ENCODE measurements at places on chromosomes 13 and 19.

DNA sequence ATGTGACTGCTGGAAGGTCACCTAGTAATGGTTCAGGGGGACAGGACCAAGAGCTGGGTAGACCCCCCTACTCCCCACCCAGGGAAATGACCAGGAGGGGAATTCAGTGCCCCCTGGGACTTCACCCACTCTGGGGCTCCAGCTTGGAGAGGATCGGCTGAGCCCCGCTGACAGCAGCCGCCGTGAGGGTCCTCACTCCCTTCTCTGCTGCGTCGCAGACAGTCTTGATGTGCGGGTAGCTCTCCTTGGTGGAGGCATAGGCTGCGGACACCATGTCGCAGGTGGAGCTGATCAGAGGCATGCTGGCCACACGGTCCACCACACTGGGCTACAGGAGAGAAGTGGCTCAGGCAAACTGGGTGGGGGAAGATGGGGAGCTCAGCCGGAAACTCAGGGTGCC lies 7.8 kb downstream of the PLIN3 start:
- DNase-seq, result no peak

DNA sequence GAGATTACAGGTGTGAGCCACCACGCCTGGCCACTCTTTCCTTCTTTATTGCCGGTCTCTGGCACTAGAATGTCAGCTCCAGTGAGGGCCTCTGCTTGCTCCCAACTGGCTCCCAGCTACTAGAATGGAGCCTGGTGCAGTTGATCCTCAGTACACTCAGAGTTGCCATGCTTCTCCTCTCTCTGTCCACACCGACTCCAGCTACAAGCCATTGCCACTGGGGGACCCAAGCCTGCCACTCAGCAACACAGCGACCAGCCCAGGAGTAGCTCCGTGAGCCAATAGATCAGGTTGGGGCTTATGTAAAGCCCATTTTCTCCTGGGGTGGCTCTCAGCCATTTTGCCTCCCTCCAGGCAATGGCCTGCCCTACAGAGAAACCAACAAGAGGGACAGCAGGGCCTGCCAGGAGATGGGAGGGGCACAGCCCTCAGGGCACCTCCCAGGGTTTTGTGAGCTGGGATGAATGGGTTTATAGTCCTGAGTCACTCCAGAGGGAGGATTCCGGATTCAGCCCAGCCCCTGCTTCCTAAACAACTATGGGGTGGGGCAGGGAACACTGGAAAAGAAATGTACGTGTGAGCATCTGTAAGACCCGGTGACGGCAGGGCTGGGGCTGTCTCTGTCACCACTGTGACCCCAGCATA lies 36.5 kb downstream of the OPA3 start:
- DNase-seq, result peak; percentile 75

DNA sequence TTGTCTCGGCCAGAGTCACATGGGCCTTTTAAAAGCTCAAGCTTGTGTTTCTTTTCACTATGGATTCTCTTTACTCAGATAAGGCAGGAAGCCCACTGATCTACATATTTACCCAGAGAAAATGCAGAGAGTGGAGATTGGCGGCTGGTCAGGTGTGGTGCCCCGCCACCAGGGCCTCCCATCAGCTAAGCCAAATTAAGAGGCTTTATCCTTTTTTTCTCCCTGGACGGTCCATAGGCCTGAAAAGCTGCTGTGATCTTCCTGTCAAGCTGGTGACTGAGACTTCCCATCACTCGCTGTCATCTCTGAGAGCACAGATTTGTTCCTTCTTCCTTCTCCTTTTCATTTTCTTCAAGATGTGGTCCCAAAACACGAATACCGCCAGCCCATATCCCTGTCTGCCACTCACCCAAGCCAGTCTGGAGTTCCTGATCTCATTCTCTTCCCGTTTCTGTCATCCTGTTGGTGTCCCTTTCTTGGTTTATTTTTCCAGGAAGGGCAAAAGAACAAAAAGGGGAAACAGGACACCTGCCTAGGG lies 1.9 kb downstream of the SAFB start:
- DNase-seq, result no peak

- DNase-seq, result no peak
Measured at GRCh38 chr19:29507081-29507860, 18.5 kb upstream of the VSTM2B start.

DNA sequence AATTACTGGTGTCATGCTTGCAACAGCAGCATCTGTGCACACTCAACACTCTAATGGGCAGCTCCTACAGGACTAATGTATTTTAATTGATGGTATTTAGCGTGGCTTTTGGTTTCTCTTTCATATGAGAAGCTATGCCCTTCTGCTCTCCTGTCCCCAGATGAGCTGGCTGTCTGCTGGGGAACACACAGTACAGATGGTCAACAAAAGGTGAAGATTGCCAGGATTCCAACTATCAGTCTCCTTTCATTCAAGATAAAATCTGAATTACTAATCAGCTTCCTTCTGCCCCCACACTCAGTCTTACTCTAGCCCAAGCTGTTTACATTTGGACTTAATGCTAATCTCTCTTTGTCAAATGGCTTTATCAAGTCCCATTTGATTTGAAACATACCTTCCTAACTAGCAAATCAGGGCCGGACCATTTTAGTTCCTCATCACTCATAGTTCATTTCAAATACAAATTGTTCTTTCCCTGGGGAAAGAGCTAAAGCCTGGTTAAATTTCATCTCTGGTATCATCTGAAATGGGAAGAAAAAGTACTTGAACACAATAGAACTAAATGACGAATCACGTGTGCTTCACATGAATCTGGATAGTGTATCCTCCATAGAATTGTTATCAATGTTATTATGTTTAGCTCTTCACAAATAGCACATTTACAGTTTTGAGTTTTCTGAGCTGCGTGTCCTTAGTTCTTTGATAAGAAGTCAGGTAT lies 988.0 kb downstream of the PCDH17 start:
- no peak for DNase-seq

DNA sequence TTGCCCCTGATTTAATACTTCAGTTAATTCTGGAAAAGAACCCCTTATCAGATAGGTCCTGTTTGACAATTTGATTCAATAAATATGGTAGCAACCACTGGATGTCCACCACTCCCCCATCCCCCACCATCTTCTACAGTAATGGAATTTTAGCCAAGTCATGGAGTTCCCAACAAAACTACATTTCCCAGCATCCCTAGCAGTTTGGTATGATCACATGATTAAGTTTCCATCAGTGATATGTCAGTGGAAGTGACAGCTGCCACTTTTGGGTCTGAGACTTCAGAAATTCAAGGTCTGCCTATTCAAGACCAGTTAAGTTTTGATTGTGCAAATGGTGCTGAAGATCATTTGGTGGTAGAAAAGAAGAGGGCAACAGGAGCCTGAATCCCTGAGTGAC lies 85.5 kb downstream of the CACNA1A start:
- DNase-seq, result no peak

GRCh38 chr13:78602561-78603239 lies 652 bp downstream of the POU4F1 start:
- no peak for DNase-seq

DNA sequence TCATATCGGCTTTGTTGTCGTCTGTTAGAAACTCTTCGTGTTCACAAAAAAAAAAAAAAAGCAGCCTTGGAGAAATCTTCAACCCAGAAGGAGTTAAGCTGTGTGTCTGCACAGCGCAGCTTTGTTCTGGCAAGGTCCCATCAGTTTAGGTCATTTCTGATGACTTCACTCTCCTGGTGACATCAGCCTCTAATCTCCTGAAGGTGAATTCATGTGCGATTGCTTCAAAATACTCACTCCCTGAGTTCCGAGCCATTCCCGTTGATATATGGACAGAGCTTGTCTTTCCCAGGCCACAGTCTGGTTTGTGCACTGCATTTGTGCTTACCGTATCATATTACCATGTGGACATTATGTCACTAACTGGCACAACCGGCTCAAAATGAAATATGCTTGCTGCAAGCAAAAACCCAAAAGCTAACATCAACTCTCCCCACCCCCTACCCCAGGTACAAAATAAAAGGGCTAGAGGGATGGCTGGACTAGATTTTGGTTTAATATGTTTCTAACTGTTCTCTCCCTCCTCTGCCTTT lies 342.4 kb downstream of the KCNRG start:
- peak; percentile 84 for DNase-seq

DNA sequence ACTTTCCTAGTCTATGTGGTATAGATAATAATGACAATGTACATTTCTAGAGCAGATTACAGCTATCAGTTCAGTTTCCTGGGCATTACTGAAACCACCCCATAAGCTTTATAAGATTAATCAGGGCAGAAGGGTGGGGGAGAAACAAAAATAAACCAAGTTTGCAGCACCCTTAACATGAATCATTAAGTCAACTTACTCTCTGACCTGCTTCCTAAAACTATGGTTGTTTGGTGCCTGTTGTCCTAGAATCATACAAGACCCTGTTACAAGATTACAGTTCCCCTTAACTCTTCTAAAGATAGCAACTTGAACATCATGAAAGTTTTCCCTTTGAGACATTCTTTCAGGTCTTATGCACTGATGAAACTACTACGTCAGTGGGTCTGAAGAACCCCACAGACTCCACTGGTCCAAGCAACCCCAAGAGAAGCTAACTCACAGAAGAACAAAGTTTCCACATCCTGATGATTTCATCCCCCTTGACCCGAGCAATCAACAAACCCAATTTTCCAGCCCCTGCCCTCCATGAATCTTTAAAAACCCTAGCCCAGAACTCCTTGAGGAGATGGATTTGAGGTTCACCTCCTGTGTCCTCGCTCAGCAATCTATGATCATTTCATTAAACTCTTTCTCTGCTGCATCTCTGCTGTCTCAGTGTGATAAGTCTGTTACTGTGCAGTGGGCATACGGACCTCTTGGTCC lies 336.5 kb downstream of the FOXO1 start:
- no peak for DNase-seq

GRCh38 chr13:41554180-41554579 lies 96.8 kb downstream of the RGCC start:
- no peak for DNase-seq

DNA sequence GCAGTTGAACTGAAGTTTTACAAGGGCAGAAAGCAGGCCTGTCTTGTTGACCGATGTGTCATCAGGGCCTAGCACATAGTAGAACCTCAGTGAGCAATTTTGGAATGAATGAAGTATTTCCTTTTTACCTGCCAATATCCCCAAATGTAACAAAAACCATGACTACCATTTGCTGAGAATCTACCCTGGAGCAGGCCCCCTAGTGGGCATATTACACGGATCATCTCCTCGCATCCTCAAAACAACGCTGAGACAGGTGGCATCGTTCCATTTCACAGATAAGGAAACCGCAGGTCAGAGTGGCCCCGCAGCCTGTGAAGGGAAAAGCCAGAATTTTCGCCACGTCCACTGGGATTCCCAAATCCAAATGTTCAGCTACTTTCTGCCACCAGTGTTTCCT lies 77.9 kb downstream of the CACNA1A start:
- DNase-seq, result peak; percentile 29

DNA sequence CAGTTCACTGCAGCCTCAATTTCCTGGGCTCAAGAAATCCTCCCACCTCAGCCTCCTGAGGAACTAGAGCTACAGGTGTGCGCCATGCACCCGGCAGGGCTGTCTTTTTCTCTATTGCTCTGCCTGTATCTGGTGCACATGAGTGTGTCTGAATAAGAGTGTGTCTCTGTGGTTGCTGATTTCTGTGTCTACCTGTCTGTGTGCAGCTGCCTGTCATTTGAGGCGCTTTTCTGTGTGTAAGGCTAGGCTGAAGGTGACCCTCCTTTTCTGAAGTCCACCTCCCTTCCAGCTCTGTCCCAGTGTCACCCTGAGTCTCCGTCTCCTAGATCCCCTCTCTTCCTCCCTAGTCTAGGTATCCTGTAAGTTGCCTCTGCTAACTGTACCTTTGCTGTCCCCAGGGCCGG lies 1.5 kb upstream of the PRR12 start:
- DNase-seq, result no peak

- no peak for DNase-seq
Measured at GRCh38 chr19:17279436-17279835, 2.3 kb upstream of the ANKLE1 start.

- no peak for DNase-seq
Measured at GRCh38 chr13:20987599-20987998, 73.8 kb downstream of the LATS2 start.

- DNase-seq, result no peak
Measured at GRCh38 chr13:37869506-37869755, 141 bp downstream of the TRPC4 start.

DNA sequence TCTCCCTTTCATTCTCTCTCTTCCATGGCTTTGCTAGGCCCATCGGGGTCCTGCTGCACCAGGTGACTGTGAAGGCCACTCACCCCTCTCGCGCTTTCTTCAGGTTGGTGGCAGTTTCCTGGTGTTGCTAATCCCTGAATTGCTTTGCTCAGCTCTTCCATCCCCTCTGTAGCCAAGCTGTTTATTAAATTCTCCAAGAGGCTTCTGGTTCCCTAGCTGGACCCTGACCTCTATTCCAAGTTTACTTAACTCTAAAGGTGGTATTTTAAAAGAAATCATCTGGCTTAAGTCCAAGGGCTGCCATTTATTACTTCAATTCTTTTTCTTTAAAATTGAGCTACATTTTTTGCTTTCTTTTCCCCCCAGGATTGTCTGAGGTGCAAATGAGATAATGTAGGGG lies 32.7 kb upstream of the MICU2 start:
- DNase-seq, result no peak

DNA sequence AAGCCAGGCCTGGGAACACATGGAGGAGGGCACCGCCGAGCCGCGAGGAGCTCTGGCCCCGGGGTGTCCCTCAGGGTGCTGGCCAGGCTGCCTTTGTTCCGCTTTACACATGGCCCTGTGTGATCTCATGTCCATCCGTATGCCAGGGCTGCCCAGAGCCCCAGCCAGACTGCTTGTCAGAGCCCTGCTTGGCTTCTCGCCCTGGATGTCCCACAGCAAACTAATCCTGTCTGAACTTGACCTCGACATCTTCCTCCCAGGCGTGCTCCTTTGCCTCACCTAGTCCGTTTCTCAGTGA lies 14.3 kb downstream of the BCKDHA start:
- DNase-seq, result no peak

GRCh38 chr13:26996965-26997752 lies 174.5 kb downstream of the USP12 start:
- DNase-seq, result no peak
